ENCODE measurements at places on chromosomes 12 and 14.
A peak's percentile ranks its signal among the peaks of the same experiment; 100 is the strongest.

DNA sequence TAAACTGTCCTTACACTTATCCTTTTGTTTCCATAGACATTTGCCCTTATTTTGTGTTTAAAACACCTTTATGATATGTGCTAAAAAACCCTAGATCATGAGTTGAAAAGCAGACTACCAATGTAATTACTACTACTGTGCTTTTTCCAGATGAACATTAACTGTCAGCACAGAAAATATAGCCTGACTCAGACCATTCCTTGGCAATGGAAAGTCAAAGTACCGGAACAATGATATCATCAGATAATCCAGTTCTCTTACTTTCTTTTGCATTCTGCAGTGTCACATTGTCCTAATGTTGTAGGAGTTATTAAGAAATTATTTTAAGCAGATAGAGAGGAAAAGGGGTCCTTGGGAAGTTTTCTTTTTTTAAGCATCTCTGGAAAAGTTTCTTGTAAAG, 1189.0 kb upstream of the FLRT2 start:
- no peak for DNase-seq

DNA sequence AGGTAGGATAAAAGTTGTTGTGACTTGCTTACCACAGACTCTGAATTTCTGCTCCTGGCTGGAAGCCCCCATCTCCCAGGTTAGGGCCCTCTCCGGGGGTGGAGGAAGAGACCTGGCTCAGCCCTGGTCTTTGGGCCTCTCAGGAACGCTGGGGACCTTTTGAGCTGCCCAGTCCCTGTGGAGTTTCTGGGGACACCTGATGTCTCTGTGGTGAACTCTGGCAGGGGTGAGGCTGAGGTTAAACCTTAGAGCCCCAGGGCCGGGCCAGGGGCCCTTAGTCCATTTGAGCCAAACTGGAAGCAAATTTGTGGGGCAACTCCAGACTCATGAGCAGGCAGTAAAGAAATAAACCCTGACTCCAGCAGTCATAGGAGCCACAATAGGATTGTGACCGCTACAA, 112.1 kb downstream of the ADGRD1 start:
- DNase-seq: no peak

- no peak for DNase-seq
These were observed 133.0 kb downstream of the NAV3 start for GRCh38 chr12:77963576-77964178.

GRCh38 chr12:123445388-123446332, 9.2 kb upstream of the RILPL2 start:
- no peak for DNase-seq

- DNase-seq: no peak
These were observed 67.0 kb downstream of the C2CD5 start for GRCh38 chr12:22477166-22477893.

DNA sequence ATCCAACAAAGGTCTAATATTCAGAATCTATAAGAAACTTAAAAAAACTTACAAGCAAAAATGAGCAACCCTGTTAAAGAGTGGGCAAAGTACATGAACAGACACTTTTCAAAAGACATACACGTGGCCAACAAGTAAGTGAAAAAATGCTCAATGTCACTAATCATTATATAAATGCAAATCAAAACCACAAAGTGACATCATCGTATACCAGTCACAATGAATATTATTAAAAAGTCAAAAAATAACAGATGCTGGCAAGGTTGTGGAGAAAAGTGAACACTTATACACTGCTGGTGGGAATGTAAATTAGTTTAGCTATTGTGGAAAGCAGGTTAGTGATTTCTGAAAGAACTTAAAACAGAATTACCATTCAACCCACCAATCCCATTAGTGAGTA, 199.1 kb downstream of the SNAPC1 start:
- no peak for DNase-seq

GRCh38 chr12:663293-663871, at the start of gene NINJ2:
TSS of gene NINJ2 (minus strand) at chr12:663445. CDS start at chr12:663360, 85 bp downstream.
- DNase-seq: no peak

DNA sequence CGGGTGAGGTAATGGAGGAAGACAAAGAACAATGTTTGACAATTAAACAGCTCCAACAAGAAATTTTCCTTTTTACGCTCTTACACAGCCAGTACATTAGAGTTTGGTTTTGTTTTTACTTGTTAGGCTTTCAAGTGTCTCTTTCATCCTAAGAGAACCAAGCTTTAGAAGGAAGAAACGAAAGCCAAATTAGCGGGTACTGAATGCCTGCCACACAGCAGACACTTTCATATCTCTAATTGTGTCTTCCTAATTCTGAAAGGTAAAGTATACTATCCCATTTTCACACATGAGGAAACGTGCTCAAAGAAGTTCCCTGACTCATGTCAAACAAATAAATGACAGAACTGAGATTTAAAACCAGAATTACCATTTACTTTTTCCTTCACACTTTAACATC, 65.0 kb downstream of the CDK17 start:
- no peak for DNase-seq

DNA sequence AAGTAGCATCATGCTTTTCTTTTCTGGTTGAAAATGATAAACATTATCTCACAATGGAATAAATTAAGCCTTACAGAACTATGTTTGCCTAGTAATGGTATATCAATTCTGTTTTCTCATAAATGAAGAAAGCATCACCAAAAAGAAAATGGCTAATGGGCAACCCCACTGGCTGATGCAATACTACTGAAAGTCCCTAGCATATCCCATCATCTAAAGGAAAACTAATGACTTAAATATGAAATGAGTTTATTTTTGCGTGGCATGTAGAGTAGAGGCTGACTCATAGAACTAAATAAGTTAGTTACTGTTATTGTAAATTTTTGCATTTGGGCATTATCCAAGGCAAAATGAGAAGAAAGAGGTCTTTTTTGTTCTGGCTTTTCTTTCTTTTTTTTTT, 1156.3 kb upstream of the SEL1L start:
- DNase-seq: no peak

- no peak for DNase-seq
These were observed 6.8 kb downstream of the KRT71 start for GRCh38 chr12:52546126-52546525.

DNA sequence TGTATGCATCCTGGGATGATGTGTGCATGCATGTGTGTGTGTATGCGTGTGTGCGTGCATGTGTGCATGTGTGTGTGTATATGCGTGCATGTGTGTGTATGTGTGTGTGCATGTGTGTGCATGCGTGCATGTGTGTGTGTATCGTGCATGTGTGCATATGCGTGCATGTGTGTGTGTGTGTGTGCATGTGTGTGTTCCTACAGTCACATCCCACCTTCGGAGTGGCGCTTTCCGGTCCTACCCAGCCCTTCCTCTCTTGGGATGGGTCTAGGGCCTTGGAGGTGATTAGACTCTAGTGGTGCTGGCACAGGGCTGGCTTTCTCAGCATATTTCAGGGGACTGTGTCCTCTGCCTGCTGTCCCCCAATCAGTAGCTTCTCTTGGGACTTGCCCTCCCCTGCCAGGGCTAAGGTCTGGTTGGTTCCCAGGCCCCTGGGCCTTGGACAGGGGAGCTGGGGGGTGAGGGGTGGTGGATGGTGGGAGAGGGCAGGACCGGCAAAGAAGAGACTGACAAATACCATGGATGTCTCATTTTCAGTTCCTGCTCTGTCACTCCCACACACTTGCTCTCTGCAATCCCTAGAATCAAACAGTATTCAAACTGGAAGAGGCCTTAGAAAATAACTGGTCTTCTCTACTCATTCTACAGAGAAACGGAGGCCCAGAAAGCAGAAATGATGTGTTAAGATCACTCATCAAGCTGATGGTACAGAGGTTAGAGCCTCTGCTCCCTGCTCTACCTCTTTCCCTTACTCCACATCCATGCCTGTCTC, 21.9 kb upstream of the FAIM2 start:
- no peak for DNase-seq

GRCh38 chr14:69281450-69282169, 21.7 kb downstream of the GALNT16 start:
- no peak for DNase-seq

DNA sequence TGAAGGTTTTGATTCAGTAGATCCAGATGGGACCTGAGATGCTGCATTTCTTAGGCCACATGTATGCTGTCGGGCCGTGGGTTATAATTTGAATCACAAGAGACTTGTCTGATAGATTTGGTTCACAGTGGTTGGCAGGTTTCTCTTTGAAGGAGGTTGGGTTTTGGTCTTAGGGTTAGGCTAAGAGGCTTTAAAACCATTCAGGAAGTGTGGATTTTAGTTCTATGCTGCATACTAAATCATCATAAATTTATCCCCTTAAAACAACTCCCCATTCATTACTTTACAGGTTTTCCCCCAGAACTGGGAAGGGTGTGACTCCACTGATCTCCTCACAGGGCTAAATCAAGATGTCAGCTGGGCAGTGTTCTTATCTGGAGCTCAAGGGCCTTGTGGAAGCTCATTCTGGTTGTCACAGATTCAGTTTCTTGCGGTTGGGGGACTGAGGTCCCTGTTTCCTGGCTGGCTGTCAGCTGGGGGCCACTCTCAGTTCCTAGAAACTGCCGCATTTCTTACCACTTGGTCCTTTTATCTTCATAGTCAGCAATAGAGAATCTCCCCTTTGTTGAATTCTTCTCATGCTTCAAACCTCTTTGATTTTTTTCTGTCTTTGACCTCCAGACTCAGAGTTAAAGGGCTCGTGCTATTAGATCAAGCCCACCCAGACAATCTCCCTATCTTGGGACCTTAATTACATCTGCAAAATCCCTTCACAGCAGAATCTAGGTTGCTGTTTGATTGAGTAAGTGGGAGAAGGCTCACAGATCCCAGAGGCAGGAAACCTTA, 20.6 kb upstream of the PCNX1 start:
- peak; percentile 14 for DNase-seq

- DNase-seq: no peak
These were observed 91.0 kb downstream of the VRK1 start for GRCh38 chr14:96888158-96888557.

DNA sequence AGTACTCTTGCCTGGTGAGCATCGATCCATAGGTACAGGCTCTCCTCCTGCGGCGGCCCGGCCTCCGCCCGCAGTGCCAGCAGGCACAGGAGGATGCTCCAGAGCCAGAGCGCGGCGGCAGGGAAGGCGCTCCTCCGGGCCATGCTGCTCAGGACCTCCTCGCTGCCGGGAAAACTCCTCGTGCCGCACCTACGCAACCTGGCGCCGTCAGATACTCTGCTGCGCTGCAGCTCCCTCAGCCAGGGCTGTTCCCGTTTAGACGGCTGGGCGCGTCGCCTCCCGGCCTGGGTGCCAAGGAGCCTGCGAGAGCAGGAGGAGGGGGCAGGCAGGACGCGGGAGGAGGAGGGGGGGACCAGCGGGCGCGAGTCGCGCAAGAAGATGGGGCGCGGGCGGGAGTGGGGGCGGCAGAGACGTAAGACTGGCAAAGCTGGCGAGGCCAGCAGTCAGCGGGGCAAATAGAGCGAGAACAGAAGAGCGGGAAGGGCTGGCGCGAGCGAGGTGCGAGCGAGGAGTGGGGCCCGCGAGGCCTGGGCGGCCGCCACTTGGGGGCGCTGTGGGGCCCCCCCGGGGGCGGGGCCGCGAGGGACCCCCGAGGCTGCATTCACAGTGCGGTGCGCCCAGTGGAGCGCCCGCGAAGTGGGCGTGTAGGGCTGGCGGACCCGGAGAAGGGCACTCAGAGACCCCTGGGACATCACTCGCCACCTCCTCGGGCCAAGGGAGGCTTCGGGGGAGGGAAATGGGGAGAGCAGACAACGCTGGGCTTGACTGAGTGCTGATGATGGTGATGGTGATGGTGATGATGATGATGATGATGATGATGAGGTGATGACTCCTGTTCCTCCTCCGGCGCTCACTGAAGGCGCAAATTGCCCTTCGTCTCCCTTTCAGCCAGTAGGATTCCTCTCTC, at the start of gene WIF1:
WIF1 (minus strand) TSS at position 257 of the 907 bp plus-strand sequence; CDS start at position 143, 114 bp downstream.
- no peak for DNase-seq

- no peak for DNase-seq
These were observed 44.5 kb downstream of the LRRC9 start for GRCh38 chr14:59964251-59965007.

- DNase-seq: no peak
These were observed 28.1 kb downstream of the CRADD start for GRCh38 chr12:93705237-93705636.

Measured in CD8-positive, alpha-beta memory T cell (primary cell).